ENCODE measurements at places on chromosomes 11 and 22.

DNA sequence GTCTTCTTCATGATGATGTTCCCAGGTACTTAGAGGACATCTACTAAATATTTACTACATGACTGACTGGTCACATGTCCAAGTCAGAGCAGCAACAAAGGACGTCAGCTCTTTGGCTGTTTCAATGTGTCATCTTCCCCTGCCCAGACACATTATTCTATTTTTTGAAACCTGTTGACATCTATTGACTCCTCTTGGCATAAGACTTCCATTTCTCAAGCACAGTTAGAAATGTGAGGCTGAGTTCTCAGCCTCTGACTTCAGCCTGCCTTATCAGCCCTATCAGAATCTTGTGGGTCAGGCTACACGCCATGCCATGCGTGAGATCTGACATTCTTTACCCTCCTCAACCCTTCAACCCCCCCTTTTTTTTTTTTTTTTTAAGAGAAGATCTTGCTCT is 63.8 kb downstream of the SC5D start:
- no peak for DNase-seq

DNA sequence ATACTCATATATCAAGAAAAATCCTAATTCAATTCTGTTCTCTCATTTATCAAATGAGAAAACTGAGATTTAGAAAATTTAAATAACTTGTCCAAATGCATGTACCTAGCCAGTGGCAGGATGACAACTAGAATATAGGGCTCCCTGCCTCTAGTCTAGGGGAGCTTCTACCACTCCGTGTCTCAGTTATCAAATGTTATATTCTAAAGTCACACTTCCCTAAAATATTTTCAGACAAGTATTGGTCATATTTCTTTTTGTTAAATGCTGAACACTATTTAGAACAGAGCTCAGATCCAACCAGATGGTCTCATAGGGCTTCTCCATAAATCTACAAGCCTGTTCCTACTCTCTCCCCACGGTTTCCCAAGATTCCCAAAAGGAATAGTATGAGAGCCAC is 26.3 kb downstream of the KCNJ1 start:
- no peak for DNase-seq

GRCh38 chr11:8604078-8604723 is 10.2 kb upstream of the STK33 start:
- no peak for DNase-seq

DNA sequence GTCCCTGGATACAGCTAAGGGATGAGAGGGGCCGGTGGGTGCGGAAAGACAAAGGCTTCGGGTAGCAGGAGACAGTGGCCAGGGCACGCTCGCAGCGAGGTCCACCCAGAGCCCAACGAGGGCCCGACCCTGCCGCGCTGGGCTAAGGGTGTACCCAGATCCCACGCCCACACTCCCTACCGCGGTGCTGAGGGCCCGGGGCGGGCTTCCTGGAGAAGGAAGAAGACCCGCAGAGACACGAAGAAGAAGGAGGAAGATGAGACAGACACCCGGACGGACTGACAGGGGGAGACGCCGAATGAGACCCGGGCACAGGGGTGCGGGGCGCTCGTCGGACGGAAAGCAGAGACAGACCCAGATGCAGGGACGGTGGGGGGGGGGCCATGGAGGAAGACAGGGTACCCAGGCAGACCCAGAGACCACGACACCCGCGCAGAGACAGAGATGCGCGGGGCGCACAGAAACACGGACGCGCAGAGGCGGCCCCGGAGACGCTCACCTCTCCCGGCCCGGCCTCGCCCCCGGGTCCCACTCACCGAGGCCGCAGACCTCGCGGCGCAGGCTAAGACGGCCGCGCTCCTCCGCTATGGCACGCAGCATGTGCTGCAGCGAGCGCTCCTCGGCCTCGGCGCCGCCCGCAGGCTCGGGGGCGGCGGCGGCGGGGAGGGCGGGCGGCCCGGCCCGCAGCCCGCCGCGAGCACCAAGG is 437 bp downstream of the KIAA0930 start:
- no peak for DNase-seq

GRCh38 chr22:30596199-30596598 is 4.5 kb upstream of the PES1 start:
- DNase-seq, result no peak

GRCh38 chr11:4448995-4449394 is at the start of gene OR52K2:
Gene OR52K2 (plus strand): TSS chr11:4449295. CDS start chr11:4449340, 45 bp downstream.
- DNase-seq, result no peak

GRCh38 chr11:84243629-84244263 is 957.6 kb upstream of the CCDC90B start:
- DNase-seq, result no peak

All from activated naive CD4-positive, alpha-beta T cell (primary cell).